ENCODE measurements at places on chromosomes 6 and 20.

DNA sequence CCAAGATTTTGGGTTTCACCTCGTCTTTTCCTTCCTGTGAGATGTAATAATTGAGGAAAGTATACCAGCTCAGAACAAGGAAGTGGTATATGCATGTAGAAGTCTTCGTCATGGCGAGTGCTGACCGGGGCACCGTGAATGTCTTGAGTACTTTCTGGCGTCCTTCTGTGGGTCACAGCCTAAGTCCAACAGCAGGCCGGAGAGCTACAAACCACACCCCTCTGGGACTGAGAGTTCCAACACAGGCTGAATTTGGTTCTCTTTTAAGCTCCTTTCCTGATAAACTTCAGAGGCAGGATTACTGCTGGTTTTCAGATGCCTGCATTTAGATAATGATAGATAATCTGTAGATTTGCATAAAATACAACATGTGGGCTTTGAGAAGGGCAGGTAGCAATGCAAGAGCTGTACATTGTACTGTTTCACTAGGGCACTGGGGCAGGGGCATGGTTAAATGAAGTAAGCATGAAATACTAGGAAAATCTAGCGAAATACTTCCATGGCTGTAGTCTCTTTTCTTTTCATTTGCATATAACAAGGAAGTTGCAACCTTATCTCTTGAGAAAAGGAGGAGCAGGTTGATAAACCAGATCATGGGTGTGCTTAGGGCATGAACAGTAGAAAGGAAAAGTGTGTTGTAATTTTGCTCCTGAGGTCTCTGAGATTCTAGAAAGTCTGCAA, at the start of gene ADTRP:
TSS of gene ADTRP (minus strand) at position 156 of the 681 bp plus-strand sequence. CDS start at position 112, 44 bp downstream.
- ATAC-seq = no peak

DNA sequence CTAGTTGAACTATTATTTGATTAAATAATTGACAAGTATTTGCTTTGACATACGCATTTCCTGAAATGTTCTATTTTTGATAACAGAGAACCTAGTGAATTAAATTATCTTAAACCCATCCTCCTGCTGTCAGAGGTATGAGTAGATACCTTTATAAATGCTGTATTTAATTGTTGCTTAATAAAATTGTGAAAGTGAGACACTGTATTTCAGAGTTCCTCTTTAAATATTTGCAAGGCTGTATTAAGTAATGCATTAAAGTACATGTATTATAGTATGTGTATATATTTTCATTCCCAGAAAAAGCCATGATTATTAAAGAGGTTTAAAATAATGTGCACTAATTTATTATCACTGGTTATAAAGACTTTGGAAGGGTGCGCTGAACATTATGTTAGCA, 483.8 kb downstream of the TFAP2B start:
- no peak for ATAC-seq

DNA sequence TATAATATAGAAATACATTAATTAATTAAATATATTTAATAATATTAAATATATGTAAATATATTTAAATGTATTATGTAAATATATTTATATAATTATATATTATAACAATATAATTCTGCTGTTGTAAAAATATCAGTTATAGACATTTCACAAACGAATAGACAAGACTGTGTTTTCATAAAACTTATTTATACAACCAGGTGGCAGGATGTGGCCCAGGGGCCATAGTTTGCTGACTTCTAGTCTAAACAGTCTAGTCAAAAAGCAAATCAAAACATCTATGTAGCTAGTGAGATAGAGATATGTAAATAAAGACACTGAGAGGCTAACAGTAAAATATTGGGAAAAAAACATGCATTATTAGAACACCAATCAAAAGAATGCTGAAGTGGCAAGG, 136.4 kb downstream of the TBXT start:
- no peak for ATAC-seq

- no peak for ATAC-seq
Observed at GRCh38 chr6:62229231-62229630, 56.8 kb downstream of the KHDRBS2 start.

GRCh38 chr20:63009045-63009961, 2.5 kb upstream of the BHLHE23 start:
- peak; percentile 75 for ATAC-seq

DNA sequence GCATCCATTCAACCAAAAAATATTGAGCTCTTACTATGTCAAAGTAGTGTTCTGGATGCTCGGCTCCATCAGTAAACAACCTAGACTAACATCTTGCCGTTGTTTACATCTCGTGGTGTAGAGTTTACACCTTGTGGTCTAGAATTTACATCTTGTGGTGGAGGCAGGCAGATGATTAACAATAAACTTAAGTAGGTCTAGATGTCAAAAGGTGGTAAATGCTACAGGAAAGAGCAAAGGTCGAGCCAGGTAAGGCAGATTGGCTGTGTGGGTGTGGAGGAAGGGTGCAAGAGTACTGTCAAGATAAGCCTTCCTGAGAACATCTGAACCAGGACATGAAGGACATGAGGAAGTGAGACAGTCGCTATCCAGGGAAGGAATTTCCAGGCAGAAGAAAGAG, 88.4 kb upstream of the ESR1 start:
- ATAC-seq = no peak

DNA sequence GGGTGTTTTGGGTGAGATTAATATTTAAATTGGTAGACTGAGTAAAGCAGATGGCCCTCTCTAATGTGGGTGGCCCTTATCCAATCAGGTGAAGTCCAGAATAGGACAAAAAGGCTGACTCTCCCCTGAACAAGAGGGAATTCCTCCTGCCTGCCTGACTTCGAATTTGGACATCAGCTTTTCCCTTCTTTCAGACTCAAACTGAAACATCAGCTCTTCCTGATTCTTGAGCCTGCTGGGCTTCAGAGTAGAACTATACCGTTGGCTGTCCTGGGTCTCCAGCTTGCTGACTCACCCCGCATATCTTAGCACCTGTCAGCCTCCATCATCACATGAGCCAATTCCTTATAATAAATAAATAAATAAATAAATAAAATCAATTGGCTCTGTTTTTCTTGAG, 15.0 kb upstream of the TGM6 start:
- ATAC-seq = no peak

- ATAC-seq = peak; percentile 20
Observed at GRCh38 chr6:83185096-83185495, 8.0 kb downstream of the PGM3 start.

GRCh38 chr6:32367644-32368043, 4.1 kb downstream of the TSBP1 start:
- no peak for ATAC-seq

- no peak for ATAC-seq
Observed at GRCh38 chr6:155628306-155628705, 172.7 kb upstream of the NOX3 start.

- peak; percentile 57 for ATAC-seq
Observed at GRCh38 chr20:33407251-33407650, 5.9 kb upstream of the CDK5RAP1 start.

DNA sequence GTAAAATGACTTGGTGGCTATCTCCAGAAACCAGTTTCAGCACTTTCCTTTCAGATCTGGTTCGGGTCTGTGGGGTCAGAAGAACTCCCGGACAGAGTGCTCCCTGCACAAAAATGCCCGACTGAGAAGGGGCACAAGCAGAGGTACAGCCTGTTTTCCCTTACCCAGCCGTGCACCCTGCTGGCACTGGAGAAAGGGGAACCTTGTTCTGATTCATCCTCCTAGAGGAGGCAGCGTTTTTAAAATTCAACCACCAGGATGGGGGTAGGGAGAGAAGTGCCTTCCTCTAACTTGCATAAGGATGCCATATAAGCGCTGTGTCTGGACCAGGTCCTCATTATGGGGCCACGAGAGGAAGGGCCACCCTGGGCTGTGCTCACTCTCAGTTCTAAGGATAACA, 17.6 kb downstream of the RIMS4 start:
- no peak for ATAC-seq

- no peak for ATAC-seq
Observed at GRCh38 chr6:152669895-152670294, 27.8 kb upstream of the MYCT1 start.

DNA sequence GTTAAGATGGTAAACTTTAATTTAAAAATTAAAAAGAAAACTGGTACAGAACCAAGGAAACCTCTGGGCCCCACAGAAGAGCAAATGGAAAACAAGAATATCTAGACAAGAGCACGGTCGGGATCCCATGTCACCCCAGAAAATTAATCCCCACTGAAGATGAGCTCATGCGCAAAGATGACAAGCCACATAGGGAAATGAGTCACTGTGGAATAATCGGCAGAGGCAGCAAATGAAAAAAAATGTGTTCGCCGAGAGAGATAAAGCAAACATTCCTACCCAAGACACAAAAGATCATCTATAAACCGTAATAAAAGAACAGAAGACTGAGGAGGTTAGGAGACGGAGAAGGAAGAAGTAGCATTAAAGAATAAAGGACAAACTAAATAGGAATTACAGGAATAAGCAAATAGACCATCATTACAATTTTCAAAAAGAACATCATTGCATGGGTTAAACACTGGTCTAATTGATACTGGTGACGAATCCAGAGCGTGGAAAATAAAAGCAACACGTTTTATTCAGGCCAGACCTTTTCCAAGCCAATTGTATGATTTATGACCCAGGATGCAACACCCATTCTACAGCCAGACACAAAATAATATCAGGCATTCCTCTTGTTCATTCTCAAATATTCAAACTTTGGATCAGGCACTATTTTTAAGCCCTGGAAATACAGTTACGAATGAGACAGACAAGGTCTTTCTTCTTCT, 138.0 kb upstream of the ARID1B start:
- ATAC-seq = no peak

DNA sequence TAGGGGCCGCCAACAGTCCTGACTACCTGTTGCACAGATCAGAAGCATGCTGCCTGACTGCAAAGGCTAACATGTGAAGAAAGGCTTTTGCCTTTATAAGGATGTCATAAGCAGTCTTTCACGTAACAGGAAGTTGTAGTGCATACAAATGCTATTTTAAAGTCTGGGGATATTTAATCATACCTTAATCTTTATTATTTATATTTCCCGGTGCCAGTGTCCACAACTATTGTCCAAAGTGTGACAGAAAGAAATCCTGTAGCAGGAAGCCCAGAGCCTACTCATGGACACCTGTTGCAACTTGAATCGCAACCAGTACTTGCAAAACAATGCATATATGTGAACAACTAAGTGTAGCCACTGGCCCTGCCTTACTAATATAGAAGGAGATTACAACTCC, 235.8 kb downstream of the ALDH8A1 start:
- peak; percentile 98 for ATAC-seq

GRCh38 chr20:31716818-31717477, 5.7 kb downstream of the BCL2L1 start:
- ATAC-seq = no peak

- peak; percentile 6 for ATAC-seq
Observed at GRCh38 chr6:118893064-118893806, 717 bp upstream of the ASF1A start.

DNA sequence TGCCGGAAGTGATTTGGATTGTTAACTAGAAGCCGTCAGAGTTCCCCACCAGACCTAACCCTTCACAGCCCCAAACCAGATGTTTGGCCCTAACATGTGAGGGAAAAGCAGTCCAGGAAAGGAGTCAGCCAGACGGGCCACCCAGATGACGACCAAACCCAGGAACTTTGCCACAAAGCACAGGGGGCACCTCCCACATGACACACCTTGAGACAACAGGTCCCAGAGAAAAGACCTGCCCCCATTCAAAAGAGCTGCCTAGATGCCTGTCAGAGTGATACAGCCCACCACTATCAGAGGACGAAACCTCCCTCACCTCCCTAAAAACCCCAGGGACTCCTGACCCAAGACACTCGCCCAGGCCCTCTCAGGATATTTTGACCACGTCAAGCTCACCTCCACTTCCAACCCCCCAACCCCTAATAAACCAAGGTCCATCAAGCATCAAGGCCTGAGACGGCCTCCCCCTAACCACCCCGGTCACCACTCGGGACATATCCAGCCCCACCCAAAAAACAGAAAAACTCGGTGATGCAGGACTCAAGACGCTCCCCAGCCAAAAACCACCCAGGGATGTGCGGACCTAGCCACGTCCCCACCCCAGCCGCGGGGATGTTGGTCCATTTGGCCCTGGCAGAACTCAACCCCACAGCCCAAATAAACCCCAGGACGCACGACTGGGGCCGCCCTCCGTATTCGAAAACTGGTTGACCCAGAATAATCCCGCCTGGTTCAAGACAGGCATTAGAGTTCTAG, 662 bp downstream of the ZNF343 start:
- peak; percentile 63 for ATAC-seq

- ATAC-seq = no peak
Observed at GRCh38 chr20:57544838-57545564, 15.9 kb upstream of the PCK1 start.

DNA sequence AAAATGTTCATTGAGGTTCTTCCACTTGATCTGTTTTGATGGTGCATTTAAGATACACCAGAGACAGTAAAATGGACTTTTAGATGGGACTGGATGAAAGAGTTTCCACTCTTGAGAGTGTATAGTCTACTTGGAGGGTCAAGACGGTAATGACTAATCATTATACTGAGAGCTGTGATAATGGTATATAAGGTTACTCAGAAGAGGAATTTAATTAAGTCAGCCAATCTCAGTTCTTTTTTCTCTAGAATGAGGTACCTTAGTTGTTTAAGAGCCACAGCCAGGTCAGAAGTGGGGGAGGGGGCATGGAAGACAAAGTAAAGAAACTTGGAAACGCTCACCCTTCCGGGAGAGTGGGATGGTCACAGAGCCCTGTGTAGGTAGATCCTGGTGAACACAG, 123.9 kb downstream of the MAP3K4 start:
- no peak for ATAC-seq

DNA sequence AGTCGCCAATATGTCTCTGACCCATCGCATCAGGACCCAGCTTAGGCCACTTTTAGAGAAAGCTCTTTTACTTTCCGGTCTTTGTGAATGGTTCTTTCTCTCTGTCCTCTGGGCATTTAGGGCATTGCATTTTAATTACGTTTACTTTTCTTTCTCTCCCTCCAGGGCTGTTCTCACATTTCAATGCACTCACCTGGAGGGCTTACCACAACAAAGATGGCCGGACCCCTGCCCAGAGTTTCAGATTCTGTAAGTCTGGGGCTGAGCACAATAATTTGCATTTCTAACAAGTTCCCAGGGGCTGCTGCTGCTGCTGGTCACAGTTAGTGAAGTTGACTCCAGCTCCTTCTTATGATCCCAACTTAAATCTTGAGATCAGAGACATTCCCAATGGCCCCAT, 3.0 kb downstream of the ANKRD66 start:
- no peak for ATAC-seq

DNA sequence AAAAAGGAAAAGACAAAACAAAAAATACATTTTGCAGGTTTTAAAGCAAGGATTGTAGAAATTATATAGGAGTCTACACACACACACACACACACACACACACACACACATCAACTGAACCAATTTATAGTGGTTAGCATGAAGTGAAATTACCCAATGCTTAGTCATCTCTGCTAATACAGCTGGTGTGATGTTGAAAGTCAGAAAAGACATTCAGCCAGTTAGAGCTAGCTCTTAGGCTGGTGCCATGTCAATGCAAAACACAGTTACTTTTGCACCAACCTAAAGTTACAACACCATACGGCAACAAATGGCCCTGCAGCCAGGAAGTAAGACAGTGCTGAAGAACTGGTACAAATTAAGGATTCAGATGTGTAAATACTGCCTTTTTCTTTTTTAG, 15.2 kb downstream of the FAM210B start:
- peak; percentile 94 for ATAC-seq

Data from esophagus mucosa (tissue), 1 donor.